HL-60 (cell line): ENCODE measurements at places on chromosomes 13 and 19.

GRCh38 chr13:109651311-109651710 is 135.1 kb downstream of the IRS2 start:
- DNase-seq = no peak

- no peak for DNase-seq
Measured at GRCh38 chr19:43765109-43765876, 10.5 kb upstream of the SMG9 start.

DNA sequence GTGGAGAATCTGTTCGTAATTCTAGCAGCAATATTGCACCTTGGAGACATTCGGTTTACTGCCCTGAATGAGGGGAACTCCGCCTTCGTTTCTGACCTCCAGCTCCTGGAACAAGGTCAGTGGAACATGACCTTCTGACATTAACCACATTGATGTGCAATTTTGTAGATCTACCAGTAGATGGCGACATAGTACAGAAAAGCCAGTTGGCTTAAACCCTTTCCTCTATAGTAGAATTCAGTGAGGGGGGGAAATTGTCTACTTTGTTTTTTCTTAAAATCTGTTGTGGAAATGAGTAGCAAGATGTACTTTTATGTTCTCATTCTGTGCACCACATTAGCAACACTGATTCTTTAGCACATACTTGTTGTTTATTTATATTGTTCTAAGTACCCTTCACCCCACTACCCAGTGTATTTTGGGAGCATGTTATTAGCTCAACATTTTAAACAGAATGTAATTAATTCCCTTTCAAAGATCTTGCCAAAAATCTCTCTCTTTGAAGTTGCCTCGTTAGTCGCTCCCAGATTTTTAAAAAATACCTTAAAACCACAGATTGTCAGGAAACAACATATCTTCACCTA is 332.2 kb downstream of the MYO16 start:
- peak; percentile 64 for DNase-seq

DNA sequence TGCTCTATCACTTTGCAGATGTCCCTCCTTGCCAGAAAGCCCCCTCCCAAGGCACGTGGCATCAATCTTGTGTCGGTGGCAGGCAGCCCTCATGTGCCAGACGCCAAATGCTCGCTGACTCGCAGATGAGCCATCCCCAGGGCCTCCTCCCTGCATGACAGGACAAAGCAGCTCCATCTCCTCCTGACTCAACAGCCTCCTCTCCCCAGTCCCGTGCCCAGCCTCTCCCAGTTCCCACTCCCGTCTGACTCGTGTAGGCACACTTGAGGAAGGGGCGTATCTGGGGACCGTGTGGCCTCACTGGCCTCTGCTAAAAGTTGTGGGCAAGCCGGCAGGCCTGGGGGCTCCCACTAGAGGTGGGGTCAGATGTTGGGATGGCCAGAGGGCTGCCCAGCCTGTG is 133.6 kb downstream of the STK24 start:
- no peak for DNase-seq

GRCh38 chr13:27679396-27679795 is 57.7 kb downstream of the POLR1D start:
- DNase-seq = no peak

DNA sequence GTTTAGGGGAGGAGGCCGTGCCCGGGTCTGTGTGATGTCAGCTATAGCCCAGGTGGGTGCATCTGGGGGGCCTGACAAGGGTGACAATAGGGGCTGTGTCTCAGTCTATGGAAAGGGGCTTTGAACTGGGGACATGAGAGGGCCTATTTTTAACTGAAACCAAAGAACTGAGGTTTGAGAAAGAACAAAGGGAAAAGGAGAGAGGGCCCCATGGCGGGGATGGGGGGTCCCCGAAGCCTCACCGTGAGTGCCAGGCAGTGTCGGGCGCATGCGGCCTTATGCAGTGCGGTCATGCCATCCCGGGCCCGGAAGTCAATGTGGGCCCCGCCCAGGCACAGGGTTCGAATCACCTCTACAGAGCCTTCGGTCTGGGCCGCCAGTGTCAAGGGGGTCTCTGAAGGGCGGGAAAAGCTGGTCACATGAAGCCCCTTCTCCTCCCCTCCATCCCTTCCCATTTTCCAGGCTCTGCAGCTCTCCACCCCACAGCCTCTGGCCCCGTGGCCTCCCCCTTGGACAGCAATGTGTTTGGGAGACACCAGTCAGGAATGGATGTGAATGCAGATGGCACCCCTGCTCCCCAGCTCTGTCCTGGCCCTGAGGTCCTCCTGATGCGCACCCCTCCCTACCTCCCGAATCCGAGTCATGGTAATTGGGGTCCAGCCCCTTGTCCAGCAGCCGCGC is 5.9 kb downstream of the SHANK1 start:
- DNase-seq = no peak

DNA sequence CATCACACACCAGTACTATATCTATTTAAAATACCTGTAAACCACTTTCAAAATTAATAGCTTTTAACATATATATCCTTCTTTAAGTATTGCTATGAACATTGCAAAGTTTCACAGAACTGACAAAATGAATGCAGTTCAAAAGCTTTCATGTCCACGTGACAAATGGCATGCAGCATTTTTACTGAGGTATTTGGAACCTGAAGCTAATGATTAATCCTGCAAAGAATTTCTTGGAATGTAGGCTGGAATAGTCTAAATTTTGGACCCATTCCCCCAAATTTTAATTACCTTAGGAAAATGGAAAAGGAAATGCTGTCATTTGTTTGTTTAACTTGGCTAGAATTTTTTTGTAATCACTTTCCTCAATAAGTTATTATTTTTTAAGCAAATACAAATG is 423.8 kb upstream of the GPC6 start:
- DNase-seq = no peak

- no peak for DNase-seq
Measured at GRCh38 chr19:38900202-38900629, 447 bp downstream of the NFKBIB start.

GRCh38 chr13:107482688-107483087 is 732.6 kb downstream of the LIG4 start:
- DNase-seq = no peak

- DNase-seq = no peak
Measured at GRCh38 chr13:75180805-75181455, 301.0 kb downstream of the TBC1D4 start.

DNA sequence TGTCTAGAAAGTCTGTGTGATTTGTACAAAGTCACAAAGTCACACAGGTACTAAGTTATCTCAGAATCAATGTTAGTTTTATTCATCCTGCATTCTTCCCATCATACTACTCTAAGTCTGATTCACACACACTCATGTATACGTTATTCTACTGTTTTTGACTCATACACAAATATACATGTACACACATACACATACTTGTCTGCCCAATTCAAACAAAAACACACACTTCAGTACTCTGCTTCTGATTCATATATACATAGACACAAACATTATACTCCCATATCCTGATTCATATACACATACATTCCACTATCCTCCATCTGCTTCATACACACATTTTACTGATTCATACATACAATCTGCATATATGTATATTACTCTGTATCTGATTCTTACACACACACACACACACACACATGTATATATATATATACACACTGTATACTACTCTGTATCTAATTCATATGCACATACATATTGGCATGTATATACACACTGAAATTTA is 69.3 kb downstream of the KLF12 start:
- DNase-seq = no peak

- DNase-seq = peak; percentile 39
Measured at GRCh38 chr19:49684251-49684982, 5.0 kb upstream of the ADM5 start.

GRCh38 chr13:42876270-42876714 is 94.9 kb downstream of the FAM216B start:
- DNase-seq = no peak

DNA sequence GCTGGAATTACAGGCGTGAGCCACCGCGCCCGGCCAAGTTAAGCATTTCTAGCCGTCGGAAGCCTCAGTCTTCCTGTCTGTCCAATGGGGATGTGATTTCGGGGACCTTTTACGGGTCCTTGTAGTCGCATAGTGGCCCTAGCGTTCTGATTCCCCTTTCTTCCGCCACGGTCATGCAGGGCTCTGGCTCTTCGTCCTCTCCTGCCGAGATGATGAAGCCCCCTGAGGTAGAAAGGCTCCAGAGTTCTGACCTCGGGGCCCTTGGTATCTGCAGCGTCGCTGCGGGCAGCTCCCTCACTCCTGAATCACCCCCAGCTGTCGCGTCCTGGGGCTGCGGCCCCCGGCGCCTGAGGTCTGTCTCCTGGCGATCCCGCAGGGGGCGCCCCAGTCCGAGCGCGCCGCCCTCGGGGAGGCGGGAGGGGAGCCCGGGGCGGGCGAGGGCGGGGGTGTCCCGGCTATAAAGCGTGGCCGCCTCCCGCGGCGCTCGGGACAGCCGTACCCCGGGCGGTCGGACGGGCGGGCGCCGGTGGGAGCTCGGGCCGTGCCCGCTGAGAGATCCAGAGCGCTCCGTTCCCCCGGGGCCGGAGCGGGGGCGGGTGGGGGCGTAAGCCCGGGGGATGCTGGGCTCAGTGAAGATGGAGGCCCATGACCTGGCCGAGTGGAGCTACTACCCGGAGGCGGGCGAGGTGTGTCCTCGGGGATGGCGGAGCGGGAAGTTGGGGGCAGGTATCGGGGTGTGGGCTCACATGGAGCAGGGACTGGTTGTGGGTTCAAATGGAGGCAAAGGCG is at the start of gene FOXA3:
FOXA3 (plus strand) TSS at position 487 of the 789 bp plus-strand sequence; CDS start at position 618, 131 bp downstream.
- DNase-seq = no peak

DNA sequence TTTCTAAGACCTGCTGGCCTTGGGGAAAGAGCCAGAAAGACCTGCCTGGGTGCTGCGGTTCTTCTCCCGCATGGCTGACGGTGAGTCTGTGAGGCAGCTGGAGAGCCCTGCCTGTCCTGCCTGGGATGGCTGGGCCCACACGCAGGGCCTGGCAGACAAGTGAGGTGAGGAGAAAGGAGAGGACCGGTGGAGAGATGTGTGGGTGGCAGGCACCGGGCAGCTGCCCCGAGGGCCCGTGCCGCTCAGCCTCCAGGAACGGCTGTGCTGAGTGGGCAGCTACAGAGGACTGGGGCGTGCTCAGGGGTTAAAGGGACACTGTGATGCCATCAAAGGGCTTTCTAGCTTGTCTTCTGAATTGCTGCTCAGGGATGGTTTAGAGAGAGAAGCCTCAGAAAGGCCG is 53.8 kb downstream of the MLLT1 start:
- DNase-seq = no peak

DNA sequence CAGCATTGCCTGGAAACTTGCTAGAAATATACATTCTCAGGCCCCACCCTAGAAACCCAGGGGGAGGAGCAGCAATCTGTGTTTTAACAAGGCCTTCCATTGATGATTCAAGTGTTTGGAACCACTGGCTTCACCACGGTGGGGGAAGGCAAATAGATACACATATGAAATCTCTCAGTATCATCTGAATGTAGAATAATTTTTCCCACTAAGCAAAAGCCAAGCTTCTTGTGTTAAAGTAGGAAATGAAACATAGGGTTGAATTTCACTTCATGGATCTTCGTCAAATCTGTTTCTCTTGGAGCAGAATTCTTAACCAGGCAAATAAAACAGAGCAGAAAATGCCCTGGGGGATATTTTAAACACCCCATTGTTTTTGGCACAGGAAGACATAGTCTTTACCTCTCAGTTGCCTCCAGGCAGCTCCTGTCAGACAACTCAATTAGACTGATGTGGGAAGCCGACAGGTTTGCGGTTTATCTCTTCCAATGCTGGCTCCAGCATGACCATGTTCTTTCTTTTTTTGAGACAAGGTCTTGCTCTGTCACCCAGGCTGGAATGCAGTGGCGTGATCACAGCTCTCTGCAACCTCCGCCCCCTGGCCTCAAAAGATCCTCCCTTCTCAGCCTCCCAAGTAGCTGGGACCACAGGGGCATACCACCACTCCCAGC is 213.0 kb downstream of the FOXO1 start:
- no peak for DNase-seq

- no peak for DNase-seq
Measured at GRCh38 chr13:101967781-101968180, 434.1 kb downstream of the FGF14 start.

- no peak for DNase-seq
Measured at GRCh38 chr19:2003874-2004273, 11.6 kb downstream of the BTBD2 start.

- no peak for DNase-seq
Measured at GRCh38 chr13:112735791-112736190, 46.0 kb downstream of the ATP11A start.

DNA sequence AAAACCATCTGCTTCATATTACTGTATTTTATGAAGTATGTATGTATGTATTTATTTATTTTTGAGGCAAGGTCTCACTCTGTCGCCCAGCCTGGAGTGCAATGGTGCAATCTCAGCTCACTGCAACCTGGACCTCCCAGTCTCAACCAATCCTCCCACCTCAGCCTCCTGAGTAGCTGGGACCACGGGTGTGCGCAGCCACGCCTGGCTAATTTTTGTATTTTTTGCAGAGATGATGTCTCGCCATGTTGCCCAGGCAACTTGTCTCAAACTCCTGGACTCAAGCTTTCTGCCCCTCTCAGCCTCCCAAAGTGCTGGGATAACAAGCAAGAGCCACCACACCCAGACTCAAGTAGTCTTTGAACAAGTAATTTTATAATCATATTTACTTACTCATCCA is 5.5 kb downstream of the KATNAL1 start:
- peak; percentile 0 for DNase-seq

DNA sequence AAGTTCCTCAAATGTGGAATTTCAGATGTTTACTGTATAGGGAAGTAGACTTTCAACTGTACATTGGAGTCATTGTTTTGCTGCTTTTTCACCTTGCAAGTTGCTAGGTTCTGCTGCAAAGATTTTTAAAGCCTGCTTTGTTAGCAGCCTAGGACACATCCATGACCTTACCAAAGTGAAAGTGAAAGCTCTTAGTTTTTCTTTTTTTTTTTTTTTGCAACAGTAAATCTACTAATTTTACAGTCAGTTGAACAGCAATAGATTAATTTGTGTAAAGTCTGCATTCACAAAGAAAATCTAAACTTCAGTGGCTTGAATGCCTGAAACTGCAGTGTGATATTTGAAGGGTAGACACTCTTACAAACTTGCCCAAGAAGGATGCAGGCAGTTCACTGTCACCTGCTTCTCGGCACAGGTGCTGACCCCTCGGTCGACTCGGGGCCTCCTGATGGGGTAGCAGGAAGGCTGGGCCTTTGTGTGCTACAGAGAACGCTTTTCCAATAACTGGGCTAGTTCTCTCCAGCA is 5.0 kb upstream of the MTIF3 start:
- DNase-seq = no peak

DNA sequence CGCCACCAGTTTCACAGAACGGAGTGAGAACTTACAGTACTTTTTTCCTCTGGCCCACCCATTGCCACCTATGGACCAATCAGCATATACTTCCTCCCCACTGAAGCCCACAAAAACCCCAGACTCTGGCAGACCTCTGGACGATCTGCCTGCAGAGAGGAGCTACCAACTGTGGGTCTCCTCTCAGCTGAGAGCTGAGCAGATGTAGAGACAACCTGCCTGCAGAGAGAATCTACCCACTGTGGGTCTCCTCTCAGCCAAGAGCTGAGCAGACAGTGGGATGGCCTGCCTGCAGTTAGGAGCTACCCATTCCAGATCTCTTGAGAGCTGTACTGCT is 69.7 kb downstream of the PIBF1 start:
- no peak for DNase-seq

- DNase-seq = no peak
Measured at GRCh38 chr13:76832258-76832988, 53.8 kb downstream of the KCTD12 start.

- DNase-seq = no peak
Measured at GRCh38 chr13:20136781-20137703, 23.8 kb downstream of the GJA3 start.

- DNase-seq = no peak
Measured at GRCh38 chr13:35855531-35856019, 275.6 kb downstream of the DCLK1 start.

GRCh38 chr13:77460195-77460594 is 75.3 kb upstream of the SCEL start:
- DNase-seq = peak; percentile 67

- DNase-seq = no peak
Measured at GRCh38 chr13:79869326-79869725, 388.4 kb downstream of the NDFIP2 start.
